G401 (cell line): ENCODE measurements at places on chromosomes 5 and 9.

GRCh38 chr5:84255315-84255714, 129.4 kb downstream of the EDIL3 start:
- no peak for DNase-seq

GRCh38 chr9:20197976-20198685, 409.3 kb upstream of the SLC24A2 start:
- DNase-seq = no peak

DNA sequence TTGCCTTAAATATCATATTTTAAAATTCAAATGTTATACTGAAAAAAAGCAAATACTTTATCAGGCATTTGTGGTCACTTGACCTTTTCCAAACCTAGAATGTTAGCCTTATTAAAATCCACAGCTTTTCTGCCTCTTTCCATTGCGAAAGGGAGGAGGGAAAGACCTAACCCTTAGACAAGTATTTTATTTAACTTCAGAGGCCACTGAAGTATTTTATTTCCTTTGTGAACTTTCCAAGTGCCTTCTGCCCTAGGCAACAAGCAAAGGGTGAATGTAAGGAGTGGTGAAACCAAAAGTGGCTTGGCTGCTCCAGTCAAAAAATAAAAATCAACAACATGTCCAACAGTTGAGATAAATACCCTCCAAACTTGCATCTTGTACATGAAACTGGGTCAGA, 376.1 kb downstream of the EFNA5 start:
- DNase-seq = no peak

DNA sequence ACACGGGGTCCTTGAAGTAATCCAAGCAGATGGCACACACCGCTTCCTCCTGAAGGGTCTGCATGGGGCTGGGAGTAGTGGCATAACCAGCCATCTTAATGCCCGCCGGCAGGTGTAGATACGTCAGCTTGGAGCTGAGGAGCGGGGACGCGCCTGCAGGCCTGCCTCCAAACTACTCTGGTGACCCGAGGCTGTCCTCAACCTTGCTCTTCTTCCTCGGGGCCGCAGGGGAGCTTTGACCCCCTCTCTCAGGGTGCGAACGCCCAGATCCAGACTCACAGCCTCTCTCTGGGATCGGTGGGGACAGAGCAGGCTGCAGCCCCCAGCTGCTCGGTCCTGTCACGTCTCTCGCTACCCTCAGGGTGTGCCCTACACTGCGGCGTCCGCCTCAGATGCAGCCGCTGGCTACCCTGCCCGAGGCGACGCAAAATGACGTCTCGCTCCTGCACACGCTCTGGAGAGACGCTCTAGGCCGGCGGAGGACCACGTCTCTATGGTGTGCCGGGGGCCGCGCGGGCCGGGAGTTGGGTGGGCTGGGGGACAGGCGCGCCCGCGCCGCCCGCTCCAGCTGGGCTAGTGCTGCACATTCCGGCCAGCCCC, at the start of gene TRIM52:
TSS of gene TRIM52 (minus strand) at position 424 of the 600 bp plus-strand sequence. CDS start at position 94, 330 bp downstream.
- peak; percentile 94 for DNase-seq

DNA sequence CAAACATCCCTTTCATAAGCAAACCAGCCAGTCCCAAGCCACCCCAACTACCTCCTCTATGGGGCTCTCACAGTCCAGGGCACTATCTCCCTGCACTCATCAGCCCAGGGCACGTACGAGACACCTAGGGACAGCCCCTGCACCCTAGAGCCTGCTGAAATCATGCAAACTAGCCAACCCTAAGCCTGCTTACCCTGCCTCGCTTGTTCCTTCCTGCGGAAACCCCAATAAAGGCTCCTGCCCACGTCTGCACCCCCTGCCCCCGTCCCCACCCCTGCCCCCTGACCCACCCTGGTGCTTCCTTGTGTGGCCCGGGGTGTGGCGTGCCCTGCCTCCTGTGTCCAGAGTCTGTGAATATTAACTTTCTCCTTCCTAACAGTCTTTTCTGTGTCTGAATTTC, 135.9 kb downstream of the GADD45G start:
- DNase-seq = no peak

DNA sequence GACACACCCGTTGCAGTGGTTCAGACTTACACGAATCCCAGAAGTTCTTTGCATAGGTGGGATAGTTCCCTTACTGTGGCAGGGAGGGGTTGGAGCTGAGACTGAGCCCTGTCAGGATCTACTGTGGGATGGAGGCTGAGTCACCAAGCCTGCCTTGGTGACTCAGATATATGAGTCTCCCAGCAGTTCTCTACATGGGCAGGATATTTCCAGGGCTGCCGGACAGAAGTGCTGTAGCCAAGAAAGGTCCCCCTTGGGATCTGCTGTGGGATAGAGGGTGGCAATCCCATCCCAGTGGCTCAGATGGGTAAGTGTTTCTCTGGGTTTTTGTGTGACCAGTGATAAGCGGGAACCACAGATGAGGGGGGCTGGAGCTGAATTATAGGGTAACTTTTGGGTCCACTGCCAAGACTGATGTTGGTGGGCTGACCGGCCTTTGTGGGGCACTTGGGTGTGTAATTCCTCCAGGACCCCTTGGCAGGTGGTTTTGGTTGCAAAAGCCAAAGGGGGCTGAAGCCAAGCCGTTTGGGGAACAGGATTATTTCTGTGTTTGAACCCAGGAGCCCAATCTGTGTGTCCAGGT, 18.7 kb downstream of the XRCC4 start:
- DNase-seq = no peak

DNA sequence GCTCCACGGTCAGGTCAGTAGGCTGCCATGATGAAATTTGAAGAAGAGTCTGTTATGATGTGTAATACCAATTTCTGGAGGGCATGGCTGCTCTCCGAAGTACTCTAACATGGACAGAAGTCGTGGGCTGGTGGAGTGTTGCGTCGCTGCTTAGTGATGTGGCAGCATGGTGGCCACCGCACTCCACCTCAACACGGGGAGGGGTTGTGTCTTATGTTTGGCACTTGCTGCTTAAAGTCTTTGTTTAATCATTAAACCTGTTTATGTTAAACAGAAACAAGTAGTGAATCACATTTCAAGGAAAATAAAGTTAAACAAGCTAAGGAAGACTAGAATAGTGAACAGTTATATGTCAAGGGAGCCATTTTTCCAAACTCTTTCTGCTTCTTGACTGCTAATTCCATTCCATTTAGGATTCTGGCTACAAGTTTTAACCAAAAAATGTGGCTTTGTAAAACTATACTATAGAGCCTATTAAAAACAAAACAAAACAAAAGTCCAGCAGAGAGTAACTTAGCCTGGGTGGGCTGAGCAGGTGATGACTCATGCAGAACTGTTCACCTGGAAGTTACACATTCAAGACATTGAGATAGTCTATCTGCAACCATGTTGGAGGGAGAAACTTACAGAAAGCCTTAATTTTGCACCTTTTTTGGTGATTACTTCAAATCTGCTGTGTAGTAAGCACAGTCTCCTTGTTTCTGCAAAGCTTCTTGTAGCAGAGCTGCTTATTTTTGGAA, 9.5 kb downstream of the HABP4 start:
- no peak for DNase-seq

- no peak for DNase-seq
These were observed 414.2 kb downstream of the TAF11L14 start for GRCh38 chr5:18048449-18048848.

DNA sequence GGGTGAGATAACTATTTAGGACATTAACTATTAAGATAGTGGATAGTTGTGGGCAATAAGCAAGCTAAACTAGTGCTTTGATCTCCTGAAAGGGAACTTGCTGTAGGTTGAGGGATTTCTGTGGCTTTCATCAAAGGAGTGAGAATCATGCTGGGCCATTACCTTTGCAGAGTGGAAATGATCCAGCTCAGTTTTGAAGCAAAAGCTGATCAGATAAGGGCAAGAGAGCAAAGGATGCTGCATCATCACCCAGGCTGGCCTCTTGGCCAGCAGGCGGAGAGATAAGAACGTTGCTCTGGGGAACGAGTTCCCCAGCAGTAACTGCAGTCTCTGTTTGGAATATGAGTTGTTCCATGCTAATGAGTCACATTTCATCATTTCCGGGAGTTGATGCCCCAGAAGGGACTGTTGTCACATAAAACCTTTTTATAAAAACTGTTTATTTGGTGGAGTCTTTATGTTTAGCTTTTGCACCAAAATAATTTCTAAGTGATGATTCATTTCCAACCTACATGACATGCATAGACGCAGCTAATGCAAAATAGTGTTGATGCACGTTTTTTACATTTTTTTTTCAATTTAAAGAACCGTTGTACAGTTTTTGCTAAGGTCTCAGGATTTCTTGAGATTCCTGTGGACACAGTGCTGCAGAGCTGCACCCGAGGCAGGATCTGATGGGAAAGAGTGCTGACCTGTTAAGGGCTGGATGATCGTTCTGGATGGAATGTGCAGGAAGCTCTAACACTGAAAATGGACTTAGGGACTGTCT, 99.3 kb downstream of the ACTBL2 start:
- no peak for DNase-seq

GRCh38 chr9:111953444-111953843, 56.8 kb downstream of the UGCG start:
- DNase-seq = no peak

DNA sequence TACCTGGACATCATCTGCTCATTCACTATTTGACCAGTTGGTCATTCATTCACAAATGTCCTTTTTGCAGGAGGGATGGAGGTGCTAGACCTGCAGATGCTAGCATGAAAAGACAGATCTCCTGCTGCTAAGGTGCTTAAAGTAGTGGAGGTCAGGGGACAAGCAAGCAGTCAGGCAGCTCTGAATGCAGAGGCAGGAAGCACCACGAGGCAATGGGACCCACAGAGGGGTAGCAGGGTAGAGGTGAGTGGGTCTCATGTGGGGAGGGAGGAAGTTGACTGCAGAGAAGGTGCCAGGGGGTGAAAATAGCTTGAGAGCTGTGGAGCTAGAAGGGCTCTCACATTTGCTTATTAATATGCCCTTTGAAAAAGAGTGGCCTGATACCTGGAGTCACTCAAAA, 25.2 kb downstream of the FXN start:
- no peak for DNase-seq

- no peak for DNase-seq
These were observed 295.7 kb downstream of the EDIL3 start for GRCh38 chr5:84088996-84089395.

GRCh38 chr5:174378121-174378874, 332.8 kb downstream of the NSG2 start:
- DNase-seq = no peak

DNA sequence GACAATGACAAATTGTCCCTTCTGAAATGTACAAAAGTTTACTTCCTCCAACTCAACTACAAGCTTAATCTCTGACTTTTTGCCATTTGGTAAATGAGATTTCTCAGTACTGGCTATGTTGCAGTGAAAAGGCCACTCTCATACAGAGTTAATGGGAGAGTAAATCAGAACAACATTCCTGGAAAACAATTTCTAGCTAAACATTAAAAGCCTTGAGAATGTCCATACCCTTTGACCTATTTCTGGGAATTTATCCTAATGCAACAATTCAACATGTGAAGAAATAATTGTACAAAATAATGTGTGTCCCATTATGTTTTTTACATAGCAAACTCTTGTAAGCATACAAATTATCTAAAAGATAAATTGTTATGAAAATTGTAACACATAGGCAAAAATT, 56.3 kb upstream of the SPEF2 start:
- no peak for DNase-seq

- no peak for DNase-seq
These were observed 287.3 kb downstream of the EBF1 start for GRCh38 chr5:158812408-158812807.

DNA sequence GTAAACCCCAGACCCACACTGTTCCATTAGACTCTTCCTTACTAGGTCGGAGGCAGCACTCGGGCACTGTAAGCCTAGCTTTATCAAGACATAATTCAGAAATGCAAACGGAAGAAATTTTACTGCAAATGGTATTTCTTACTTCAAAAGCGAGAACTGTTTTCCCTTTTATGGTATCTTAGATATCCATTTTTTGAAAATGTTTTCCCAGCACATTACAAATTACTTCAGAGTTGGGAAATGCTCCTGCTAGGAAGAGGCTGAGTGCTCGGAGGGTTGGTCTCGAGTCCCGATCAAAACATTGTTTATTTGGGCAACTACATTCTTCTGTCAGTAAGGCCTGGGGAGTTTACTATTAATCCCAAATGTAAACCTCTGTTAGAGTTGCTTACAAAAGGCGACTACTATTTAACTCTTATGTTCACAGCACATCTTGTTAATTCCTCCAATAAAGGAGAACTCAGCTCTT, 332.9 kb downstream of the CWC27 start:
- no peak for DNase-seq
